ENCODE measurements at places on chromosomes 4 and X.

- no peak for DNase-seq
These were observed 3.5 kb downstream of the GPR34 start for GRCh38 chrX:41692162-41692749.

- peak; percentile 65 for DNase-seq
These were observed 250 bp downstream of the USP9X start for GRCh38 chrX:41085512-41085877.

GRCh38 chr4:54231768-54232688 lies 2.9 kb downstream of the PDGFRA start:
- no peak for DNase-seq

DNA sequence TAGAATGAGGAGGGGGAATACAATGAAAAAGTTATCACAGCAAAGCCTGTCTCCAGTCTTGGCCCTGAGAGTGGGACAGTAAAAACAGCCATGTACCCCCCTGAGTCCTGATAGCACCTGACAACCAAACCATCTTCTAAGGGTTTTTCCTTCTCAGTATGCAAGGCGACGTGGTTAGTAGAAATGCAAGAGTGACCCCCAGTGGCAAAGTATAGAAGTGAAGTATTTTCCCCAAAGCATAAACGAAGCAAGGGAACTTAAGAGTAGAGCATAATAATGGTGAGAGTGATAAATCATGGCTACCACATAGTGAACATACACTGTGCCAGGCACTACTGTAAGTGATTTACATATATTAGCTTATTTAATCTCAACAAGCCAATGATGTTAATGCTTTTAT lies 52.8 kb downstream of the FAM47C start:
- peak; percentile 69 for DNase-seq

- DNase-seq = no peak
These were observed 140.3 kb downstream of the SH3KBP1 start for GRCh38 chrX:19746919-19747651.

DNA sequence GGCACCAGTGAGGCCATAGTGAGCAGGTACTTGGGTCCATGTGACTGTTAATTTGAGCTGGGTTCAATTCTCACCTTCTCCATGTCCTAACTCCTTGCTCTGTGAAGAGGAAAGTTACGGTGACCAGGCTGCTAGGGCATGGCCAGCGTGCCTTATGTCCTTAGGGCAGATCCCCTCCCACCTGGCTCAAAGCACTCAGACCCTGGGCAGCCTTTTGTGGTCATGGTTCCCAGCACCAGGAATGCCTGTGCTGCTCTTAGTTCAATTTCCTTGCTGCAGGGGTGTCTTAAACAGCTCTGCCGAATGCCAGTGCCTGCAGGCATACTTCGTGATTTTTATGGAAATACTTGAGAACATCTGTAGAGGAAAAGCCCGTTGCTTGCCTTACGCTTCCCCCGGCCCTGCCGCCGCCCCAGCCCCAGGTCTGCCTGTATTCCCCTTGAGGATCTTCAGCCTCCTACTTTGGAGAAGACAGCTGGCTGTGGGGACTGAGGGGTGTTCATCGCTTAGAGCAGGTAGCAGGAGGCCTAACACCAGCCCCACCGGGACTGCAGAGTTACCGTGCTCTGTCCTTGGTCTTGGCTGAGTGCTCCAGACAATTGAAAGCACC lies 3.1 kb upstream of the CDK16 start:
- DNase-seq = no peak

GRCh38 chrX:29992083-29992482 lies 223.3 kb upstream of the MAGEB2 start:
- DNase-seq = no peak

DNA sequence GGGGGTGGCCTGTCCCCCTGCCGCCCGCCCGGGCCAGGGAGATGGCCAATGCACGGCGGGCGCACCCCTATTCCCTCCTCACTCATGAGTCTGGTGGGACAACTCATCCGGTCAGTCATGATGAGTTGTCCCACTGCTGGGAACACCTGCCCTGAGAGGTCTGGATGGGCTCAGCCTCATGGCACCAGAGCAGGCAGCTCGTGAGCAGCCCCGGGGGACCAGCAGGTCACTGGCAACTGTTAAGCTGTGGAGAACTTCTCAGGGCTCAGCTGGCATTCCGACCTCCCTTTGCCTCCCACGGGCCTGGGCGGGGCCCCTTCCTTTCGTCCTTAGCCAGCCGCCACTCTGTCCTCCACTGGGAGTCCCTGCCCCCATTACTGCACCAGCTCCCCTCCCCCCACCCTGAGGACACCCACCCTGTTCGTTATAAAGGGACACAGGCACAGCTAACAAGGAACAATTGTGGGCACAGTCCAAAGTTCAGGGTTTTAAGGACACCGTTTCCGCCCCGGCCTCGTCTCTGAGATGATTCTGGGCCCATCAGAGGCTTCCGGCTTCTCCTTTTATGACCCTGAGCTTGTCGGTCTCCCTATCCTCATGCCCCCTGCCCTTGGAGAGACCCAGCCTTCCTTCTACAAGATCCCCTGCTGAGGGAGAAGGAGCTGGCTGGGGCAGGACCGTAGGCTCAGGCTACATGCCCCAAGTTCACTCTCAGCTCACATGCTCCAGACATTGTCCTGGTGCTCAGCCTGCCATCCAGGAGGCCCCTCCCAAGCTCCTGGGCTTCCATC lies 14.6 kb upstream of the KIAA0232 start:
- no peak for DNase-seq

- DNase-seq = peak; percentile 87
These were observed 2.2 kb downstream of the PCDH10 start for GRCh38 chr4:133151341-133151690.

- DNase-seq = no peak
These were observed 182.8 kb downstream of the GUCY2F start for GRCh38 chrX:109299091-109299490.

GRCh38 chrX:133533249-133533648 lies 118.0 kb upstream of the GPC4 start:
- no peak for DNase-seq

DNA sequence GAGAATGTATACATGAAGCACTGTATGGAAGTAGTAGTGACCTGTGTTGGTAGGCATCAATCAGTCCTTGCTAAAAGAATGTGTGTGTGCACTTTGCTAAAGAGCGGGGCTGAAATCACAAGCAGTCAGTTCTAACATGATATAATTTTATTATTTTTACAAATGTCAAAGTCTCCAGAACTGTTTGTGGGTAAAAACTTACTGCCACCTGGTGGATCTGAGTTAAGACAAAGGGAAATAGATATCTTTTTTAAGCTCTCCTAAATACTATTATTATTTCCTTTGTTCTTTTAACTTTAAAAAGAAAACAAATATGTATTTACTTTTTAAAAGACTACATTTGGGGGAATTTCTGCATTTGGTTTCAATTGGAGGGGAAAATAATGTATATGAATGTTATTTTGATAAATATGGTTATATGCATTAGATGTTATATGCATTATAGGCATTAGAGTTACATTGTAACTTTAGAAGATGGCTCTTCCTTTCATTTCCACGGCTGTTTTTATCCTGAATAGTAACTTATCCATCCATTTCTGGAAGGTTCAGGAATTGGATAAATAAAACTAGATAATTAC lies 7.8 kb upstream of the CLOCK start:
- DNase-seq = peak; percentile 27

GRCh38 chrX:109441266-109441665 lies 40.6 kb downstream of the GUCY2F start:
- DNase-seq = no peak

GRCh38 chrX:105648732-105649131 lies 173.6 kb upstream of the NRK start:
- no peak for DNase-seq

DNA sequence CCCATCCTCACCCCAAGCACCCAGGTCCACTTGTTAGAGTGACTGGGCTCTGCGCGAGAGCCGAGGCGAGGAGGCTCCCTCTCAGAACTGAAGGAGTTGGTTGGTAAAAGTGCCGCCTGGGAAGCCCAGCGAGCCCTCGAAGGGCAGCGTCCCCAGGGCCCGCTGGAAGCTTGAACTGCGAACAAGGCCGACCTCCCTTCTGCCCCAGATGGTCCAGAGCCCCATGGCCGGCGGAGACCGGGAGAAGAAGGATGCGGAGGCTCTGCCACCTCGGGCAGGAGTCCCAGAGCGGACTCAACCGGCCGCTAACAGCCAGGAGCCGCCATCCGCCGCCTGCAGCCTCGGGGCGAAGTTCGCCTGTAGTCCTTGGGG lies 116.3 kb upstream of the TEX13C start:
- DNase-seq = peak; percentile 16

- no peak for DNase-seq
These were observed 18.0 kb upstream of the TSR2 start for GRCh38 chrX:54422168-54422567.

DNA sequence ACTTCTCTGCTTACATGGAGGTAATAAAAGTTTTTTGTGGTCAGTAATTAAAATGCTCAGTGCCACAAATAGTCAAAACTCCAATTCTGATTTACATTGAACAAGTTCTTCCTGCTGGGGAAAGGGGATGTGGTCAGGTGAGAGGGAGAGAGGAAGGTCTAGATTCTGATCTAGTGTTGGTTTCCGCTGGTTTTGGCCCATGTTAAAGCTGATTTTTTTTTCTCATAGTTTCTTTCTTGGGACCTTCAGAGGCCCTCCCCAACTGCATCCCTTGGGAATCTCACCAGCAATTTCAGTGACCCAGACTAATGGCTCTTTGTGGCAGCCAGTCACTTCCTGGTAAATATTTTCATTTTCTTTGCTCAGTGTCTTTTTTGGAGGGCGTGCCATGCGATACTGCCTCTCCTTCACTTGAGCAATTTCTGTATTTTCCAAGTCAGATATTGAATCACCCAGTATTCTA lies 332.7 kb downstream of the RAPGEF2 start:
- no peak for DNase-seq

- no peak for DNase-seq
These were observed 88.3 kb downstream of the EVC2 start for GRCh38 chr4:5619913-5620625.

- DNase-seq = no peak
These were observed 56.8 kb upstream of the PLS3 start for GRCh38 chrX:115504167-115504566.

DNA sequence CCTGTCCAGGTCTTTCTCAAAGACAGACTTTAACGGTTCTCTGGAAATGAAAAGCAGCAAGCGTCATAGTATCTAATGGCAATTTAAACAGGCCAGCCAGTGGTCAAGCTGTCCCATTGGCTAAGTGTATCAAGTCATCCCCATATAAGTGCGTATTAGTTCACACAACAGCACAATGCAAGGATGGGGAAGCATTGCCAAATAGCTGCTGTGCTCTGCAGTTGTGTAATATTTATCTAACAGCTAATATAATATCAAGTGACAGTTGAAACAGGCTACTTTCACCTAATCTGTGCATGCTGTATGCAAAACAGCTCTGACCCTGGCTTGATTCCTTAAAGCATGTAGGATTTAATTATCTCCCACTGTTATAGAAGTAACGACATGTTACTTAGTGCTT lies 134.8 kb upstream of the PPARGC1A start:
- DNase-seq = no peak

DNA sequence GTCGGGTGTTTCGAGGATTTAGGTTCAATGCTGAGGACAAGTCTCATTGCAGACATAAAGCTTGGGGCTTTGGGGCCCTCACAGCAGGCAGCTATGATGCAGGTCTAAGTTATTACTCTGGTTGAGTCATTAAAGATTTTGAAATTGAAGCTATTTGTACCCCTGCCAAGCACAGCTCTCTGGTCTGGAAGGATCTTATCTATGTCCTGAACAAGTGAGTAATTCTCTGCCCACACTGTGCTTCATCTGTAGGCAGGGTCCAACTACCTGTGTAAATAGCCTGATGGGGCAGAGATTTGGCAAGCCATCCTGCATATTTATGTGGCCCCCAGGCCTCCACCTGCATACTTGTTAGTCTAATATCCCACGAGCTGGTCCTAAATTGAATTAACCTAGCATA lies 41.4 kb upstream of the MAGEA4 start:
- DNase-seq = no peak

- DNase-seq = no peak
These were observed 547.0 kb upstream of the NDST4 start for GRCh38 chr4:115660465-115660864.

- DNase-seq = no peak
These were observed 6.9 kb downstream of the PSAPL1 start for GRCh38 chr4:7427831-7428260.

DNA sequence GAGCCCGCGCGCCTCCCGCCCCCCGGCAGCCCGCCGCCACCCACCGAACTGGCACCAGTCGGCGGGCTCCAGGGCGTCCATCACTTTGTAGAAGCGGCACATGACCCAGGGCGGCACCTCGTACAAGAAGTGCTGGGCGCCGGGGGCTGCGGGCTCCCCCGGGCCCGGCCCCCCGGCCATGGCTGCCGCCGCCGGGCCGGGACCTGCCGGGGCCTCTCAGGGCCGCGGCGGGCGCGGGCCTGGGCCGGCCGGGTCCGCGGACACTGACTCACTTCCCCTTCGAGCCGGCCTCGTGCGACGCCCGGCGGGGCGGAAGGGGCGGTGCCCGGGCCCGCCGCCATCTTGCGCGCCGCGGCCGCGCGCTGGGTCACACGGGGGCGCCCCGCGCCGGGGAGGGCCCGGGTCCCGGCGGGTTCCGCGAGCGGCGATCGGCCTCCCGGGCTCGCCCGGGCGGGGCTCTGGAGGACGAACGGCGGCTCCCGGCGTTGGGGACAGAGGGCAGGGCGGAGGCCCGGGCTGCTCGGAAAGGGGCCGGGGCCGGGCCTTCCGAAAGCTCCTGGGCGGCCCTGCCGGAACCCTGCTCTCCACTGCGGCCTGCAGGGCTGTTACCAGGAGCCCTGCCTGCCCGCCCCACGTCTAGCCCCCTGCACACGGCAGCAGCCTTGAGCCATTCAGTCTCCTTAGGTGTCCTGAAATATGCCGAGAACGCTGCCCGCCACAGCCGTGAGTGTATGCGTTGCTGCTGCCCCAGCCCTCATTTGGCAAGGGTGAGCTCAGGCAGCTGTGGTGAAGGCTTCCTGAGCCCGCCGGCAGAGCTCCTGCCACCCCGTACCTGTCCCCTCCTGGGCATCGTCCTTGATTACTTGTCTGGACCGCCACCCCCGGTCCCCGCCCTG lies at the start of gene IRAK1:
Gene IRAK1, minus strand, starts transcription at position 270 of the 896 bp plus-strand sequence. Its CDS starts 90 bp downstream, at position 180.
- peak; percentile 53 for DNase-seq

DNA sequence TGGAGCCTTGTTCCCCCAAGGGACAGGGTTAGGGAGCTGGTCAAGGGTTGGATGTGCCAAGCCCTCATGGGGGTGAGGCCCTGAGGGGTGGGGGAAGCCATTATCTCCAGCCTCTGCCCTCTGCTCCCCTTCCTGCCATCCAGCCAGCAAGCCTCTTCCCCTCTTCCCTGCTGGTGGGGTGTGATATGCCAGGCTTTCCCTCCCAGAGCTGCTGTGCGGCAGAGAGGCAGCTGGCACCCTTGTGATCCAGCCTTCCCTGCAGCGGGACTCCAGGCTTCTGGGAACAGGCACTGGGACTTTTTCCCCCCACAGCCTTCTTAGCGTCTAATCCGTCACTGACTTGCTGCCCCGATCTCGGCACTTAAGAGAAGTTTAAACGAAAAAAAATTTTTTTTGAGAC lies 6.3 kb downstream of the SSR4 start:
- no peak for DNase-seq

DNA sequence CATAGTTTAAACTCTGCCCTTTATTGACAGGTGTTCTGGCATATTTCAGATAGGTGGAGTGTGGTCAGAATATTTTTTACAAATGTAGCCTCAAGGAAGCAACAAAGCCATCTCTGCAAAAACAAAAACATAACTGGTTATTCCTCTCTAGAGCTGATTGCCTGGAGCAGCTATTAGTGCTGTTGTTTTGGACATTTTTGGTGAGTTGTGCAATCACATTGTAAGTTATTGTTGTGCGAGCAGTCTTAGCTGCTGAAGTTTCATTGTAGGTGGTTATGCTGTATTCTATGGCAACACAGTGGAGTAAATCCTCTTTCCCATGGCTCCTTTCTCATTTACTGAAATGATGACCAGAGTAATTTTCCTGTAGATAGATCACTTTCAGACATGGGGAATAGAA lies 1413.0 kb downstream of the PCDH7 start:
- DNase-seq = no peak

GRCh38 chrX:1910207-1910470 lies 295.3 kb downstream of the ASMT start:
- DNase-seq = no peak

Data from brain (organoid and tissue), 16 donors.